ENCODE measurements at places on chromosomes 7 and 10.

- DNase-seq = no peak
Measured at GRCh38 chr7:49099587-49100326, 175.4 kb downstream of the CDC14C start.

DNA sequence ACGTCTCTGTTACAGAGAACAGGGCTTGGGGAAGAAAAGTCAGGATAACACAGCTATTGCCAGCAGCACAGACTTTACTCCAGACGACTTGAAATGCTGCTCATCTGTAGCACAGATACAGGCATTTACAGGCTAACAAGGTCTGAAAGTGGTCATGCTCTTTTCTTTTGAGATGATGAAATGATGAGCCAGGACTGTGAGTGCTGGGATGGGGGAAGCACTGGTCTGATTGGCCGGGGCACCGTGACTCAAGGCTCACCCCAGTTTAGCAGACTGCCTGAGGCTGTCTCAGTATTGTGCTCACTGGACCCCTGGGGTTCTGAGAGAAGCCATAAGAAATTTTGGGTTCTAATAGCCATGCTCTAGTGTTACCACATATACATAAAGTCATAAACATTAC, 12.4 kb downstream of the SMKR1 start:
- DNase-seq = no peak

- no peak for DNase-seq
Measured at GRCh38 chr10:60717852-60718251, 60.4 kb upstream of the CDK1 start.

DNA sequence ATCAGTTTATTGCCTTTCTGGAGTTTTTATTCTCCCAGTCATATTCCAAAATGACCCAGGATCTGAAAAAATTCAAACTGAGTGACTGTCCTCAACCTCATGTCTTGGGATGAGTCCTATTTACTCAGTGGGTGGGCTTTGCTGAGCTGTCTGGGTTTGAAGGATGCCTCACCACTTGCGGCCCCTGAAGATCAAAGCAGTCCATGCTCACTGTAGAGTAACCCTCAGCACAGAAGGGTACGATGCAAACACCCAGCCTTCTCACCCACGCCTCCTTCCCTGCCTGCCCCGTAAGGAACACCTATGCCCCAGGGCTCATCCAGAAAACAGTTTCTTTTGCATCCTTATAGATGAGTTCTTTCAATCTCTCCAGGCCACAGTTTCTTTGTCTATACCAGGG, 42.2 kb upstream of the GRB10 start:
- no peak for DNase-seq
